ENCODE measurements at places on chromosomes 7 and 10. TPM values are rescaled to one million over a fixed set of nuclear protein-coding genes. Genes with fewer than 3 reads are reported as not detected.

DNA sequence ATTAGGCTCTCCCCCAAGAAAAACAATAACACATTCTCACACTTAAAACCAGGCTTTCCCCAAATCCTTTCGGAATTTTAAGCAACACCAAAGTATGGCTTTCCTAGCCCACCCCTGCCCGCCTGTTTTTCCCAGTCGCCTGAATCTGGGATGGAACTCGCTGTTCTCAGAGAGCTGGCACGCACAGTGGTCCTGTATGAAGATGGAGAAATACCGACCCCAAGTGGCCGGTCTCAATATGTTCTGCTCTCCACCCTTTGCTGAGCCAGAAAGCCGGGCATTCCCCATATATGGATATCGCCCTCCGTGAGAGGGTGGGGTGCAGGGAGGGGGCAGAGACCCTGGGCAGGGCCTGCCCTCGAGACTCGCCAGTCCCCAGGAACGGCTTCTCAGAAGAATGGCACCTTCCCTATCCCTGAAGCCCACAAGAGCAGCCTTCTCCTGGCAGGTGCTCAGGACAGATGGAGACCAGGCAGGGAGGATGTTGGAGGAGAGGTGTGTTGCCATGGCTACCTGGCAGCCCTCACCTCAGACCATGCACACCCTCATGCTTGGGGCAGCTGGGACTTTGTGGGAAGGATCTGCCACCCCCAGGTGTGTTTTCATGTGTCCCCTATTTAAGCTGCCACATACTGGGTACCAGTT is 3.4 kb downstream of the TACR2 start:
- no peaks in the 10 kb centered on the region for H3K27me3 ChIP-seq
- DNase-seq = no peak
- no peak overlapping the region for H3K4me3 ChIP-seq
- no peak overlapping the region for H3K27ac ChIP-seq
- no peaks in the 10 kb centered on the region for H3K4me1 ChIP-seq
- no peaks in the 10 kb centered on the region for H3K36me3 ChIP-seq

DNA sequence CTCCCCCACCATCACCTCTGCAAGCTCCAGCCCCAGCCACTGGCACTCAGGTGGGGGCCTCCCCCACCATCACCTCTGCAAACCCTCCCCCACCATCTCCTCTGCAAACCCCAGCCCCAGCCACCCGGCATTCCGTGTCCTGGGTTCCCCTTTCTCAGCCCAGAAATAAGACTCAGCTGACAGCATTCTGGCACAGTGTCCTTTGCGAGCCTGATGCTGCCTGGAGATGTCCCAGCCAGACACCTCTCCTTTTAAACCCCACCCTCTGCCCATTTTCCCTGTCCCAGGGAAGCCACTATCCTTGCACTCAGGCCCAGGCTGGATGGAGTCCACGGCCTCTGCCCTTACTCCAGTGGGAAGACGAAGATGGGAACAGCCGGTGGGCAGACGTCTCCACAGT is 49.8 kb downstream of the ELFN1 start:
- no peaks in the 10 kb centered on the region for H3K36me3 ChIP-seq
- peaks cover 4% of the 10 kb centered on the region for H3K27me3 ChIP-seq
- no peak overlapping the region for H3K4me3 ChIP-seq
- no peaks in the 10 kb centered on the region for H3K4me1 ChIP-seq
- DNase-seq = no peak
- H3K27ac ChIP-seq = no peak overlapping the region

DNA sequence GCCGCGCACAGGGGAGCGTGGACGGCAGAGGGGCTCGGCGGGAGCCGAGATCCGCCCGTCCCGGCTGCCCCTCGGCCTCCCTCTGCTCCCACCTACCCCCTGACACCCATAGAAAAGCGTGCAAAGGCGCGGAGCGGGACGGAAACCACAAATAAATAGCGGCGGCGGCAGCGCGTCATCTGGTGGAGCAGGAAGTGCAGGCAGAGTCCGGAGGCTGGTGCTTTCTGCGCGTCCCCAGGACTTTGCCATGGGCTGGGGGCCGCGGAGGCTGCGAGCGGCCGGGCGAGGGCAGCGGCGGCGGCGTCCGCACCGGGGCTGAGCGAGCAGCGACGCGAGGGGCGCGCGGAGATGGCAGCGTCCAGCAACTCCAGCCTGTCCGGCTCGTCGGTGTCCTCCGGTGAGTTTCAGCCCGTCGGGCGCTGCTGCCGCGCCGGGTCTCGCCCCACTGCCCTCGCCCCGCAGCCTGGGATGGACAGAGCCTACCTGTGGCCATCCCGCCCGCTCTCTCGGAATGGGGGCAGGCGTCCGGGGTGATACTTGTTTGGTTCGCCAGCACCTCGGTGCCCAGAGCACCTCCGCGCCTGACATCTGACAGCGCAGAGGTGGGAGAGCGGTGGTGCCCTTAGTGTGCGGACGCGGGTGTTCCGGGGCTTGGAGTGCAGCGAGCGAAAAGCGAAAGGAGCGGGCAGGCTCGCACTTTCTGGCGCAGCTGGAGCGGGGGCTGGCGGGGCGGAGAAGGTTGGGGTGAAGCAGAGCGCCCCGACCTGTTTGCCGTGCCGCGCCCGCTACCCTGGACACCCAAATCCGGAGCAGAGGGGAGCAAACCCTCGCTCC is at the start of gene CHN2:
Gene CHN2, plus strand, starts transcription at position 182 of the 834 bp plus-strand sequence.
- H3K36me3 ChIP-seq = no peaks in the 10 kb centered on the region
- H3K4me3 ChIP-seq = peak within 1 kb of the TSS; percentile 88
- H3K27ac ChIP-seq = peak within 1 kb of the TSS; percentile 74
- peak; percentile 92 for DNase-seq
- H3K27me3 ChIP-seq = no peaks in the 10 kb centered on the region
- peaks cover 2% of the 10 kb centered on the region for H3K4me1 ChIP-seq

GRCh38 chr10:119644205-119644814 is 6.9 kb upstream of the BAG3 start:
- DNase-seq = no peak
- no peaks in the 10 kb centered on the region for H3K4me1 ChIP-seq
- H3K27me3 ChIP-seq = peaks cover 3% of the 10 kb centered on the region
- no peak overlapping the region for H3K4me3 ChIP-seq
- no peak overlapping the region for H3K27ac ChIP-seq

GRCh38 chr10:35605191-35605590 is at the start of gene GJD4:
Gene GJD4 (plus strand): TSS chr10:35605341. CDS start chr10:35605568, 227 bp downstream.
- H3K4me3 ChIP-seq = no peak within 1 kb of the TSS
- H3K36me3 ChIP-seq = no peaks in the 10 kb centered on the region
- no peaks in the 10 kb centered on the region for H3K4me1 ChIP-seq
- peaks cover 5% of the 10 kb centered on the region for H3K27me3 ChIP-seq

DNA sequence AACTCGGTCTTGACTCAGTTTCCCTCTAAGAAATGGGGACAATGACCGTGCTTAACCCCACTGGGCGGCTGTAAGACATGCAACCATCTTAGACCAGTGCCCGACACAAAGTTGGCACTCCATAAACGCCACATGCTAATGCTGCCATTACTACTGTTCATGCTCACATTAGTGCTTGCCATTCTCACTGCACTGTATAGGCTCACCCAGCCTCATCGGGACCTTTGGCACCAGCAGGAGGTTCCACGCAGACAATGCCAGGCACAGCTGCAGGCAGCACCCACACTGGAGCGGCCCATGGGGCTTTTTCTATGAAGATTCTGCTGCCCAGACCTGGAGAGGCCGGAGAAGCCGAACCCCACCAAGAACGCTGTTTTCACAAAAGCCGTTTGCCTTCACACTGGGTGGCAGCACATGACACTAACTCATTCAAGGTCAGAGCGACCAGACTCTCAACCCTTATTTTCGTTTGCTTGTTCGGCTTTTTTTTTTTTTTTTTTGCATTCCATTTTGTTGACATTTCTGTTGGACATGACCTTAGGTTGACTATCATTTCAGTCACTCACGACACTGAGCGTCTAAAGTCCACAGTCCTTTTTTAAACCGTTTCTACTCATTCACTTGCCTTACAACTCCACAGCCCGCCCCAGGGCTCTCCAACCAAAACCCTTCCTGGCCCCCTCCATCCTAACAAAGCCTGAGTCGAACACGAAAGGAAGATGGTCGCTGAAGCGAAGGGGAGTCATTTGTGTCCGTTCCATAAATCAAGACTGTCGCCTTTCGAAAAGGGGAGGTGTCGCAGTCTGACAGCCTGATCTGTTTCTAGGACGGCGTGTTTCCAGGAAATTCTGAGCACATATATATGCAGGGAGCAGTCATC is 124.4 kb upstream of the RNF32 start:
- no peak overlapping the region for H3K27ac ChIP-seq
- peak; percentile 92 for DNase-seq
- no peaks in the 10 kb centered on the region for H3K36me3 ChIP-seq
- H3K4me3 ChIP-seq = peak overlapping the region; percentile 36
- no peaks in the 10 kb centered on the region for H3K27me3 ChIP-seq
- no peaks in the 10 kb centered on the region for H3K4me1 ChIP-seq

DNA sequence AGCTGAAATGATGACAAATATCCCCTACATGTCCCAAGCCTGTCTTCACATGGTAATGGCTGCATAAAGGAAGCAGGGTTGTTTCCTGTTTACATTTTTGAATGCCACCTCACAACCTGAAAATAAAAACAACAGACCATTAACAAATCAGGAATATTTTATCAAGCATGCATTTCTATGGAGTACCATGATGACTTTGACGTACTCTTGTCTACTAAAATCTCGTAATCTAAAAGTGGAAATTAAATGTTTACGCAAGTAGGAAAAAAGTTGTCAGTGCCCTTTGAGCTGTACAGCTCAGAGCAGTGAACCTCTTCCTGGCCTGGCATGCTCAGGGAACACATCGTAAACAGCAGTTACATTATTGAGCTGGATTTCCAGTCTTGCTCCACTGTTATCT is 194.1 kb downstream of the INHBA start:
- H3K4me1 ChIP-seq = no peaks in the 10 kb centered on the region
- H3K27ac ChIP-seq = no peak overlapping the region
- no peak overlapping the region for H3K4me3 ChIP-seq
- peak; percentile 5 for DNase-seq

DNA sequence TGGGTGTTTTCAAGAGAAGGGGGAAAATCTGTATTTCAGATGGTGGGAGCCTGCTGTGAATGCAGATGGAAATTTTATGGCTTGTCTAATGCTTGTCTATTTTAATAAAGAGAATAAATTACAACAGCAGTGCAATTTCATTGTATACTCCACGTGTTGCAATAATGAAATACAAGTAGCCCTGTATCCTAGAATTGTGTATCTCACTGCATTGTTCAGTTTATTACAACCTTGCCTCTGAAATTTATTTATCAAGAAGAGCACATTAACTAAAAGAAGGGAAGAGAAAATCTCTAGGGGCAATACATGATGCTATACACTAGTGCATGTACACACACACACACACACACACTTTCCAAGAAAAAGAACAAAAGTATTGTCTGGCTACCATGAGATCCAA is 21.8 kb downstream of the ANK3 start:
- DNase-seq = no peak
- H3K36me3 ChIP-seq = no peaks in the 10 kb centered on the region
- no peaks in the 10 kb centered on the region for H3K4me1 ChIP-seq
- H3K27ac ChIP-seq = no peak overlapping the region
- H3K27me3 ChIP-seq = no peaks in the 10 kb centered on the region
- no peak overlapping the region for H3K4me3 ChIP-seq

- no peak overlapping the region for H3K27ac ChIP-seq
- H3K36me3 ChIP-seq = no peaks in the 10 kb centered on the region
- no peak overlapping the region for H3K4me3 ChIP-seq
- H3K4me1 ChIP-seq = no peaks in the 10 kb centered on the region
These were observed 207.7 kb upstream of the SHH start for GRCh38 chr7:156019776-156020565.

GRCh38 chr7:142359694-142360279 is 101.9 kb upstream of the PRSS58 start:
- DNase-seq = no peak
- no peaks in the 10 kb centered on the region for H3K4me1 ChIP-seq
- H3K27ac ChIP-seq = no peak overlapping the region
- H3K4me3 ChIP-seq = no peak overlapping the region

DNA sequence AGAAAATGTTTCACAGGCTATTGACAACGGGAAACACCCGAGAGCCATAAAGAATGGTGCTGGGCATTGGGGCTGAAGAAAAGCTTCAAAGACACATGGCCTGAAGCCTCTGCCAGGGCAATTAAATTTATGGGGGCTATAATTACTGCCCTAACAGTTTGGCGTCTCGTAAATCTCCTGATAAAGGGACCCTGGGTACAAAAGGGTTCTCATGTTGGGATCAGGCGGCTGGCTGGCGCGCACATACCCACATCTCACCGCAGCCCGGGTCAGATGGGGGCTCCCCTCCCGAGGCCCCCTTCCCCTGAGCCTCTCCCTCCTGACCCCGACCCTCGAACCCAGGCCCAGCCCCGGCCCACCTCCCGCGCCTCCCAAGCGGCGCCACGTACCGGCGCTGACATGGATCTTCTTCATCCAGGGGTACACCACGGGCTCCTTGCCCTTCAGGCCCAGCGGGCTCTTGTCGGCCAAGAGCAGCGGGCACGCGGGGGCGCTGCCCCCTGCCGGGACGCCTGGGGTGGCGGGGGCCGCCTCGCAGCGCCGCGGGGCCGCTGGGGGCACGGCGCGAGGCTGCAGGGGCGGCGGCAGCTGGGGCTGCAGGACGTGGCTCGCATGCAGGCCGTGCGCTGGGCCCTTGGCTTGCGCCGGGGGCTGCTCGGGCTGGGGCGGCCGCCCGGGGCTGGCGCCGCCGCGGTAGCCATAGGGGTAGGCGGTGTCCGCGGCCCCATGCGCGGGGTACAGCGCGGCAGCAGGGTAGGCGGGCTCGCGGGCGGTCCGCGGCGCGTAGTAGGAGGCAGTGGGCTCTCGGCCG is 623 bp downstream of the HOXA4 start:
- peak; percentile 68 for DNase-seq
- peak overlapping the region; percentile 35 for H3K4me3 ChIP-seq
- H3K27ac ChIP-seq = peak overlapping the region; percentile 71
- H3K36me3 ChIP-seq = no peaks in the 10 kb centered on the region
- no peaks in the 10 kb centered on the region for H3K27me3 ChIP-seq
- H3K4me1 ChIP-seq = peaks cover 55% of the 10 kb centered on the region

GRCh38 chr10:101492205-101492604 is 95.9 kb downstream of the POLL start:
- no peak overlapping the region for H3K27ac ChIP-seq
- DNase-seq = no peak
- peaks cover 2% of the 10 kb centered on the region for H3K4me1 ChIP-seq
- H3K4me3 ChIP-seq = no peak overlapping the region

SLC18A2 gene
- polyA plus RNA-seq = 0.38 TPM

EDRF1 gene
- polyA plus RNA-seq = 9.2 TPM

RAPGEF5 gene
- polyA plus RNA-seq = 11.5 TPM

PHKG1 gene
- 0.81 TPM for polyA plus RNA-seq

SLC26A4 gene
- 0.30 TPM for polyA plus RNA-seq

AP1S1 gene
- 79.7 TPM for polyA plus RNA-seq
